ENCODE measurements at places on chromosomes 12 and 14.
A peak's percentile ranks its signal among the peaks of the same experiment; 100 is the strongest.

DNA sequence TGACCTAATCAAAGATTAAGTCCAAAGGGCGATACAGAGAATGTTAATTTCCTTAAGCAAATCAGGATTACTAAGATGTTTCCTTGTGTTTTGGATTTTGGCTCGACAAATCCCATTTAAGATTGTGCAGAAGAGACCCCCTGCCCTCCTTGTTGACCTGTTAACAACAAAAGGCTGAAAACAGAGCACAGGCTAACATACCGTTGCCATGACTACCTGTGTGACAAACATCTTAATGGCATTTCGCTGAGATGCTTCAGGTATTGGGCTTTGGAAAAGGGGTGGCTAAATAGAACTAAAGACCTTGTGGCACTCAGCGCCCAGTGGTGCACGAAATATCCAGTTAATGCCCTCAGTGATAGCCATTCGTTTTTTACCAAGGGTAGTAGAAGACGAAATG is 1532.3 kb upstream of the TMEM132C start:
- DNase-seq: no peak

GRCh38 chr12:124380796-124381455 is 86.0 kb downstream of the RFLNA start:
- no peak for DNase-seq

DNA sequence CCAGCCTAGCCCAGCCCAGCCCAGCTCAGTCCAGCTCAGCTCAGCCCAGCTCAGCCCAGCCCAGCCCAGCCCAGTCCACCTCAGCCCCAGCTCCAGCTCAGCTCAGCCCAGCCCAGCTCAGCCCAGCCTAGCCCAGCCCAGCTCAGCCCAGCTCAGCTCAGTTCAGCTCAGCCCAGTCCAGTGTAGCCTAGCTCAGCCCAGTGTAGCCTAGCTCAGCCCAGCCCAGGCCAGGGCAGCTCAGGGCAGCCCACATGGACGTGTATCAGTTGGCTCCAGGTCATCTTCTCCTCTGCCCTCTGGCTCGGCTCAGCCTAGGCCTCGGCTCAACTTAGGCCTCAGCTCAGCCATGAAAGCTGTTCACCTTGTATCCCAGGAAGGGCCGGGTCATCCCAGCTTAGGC is 64.7 kb downstream of the TMEM121 start:
- no peak for DNase-seq

GRCh38 chr14:51628238-51628637 is 23.5 kb upstream of the FRMD6 start:
- DNase-seq: peak; percentile 54

GRCh38 chr14:34593740-34594375 is 36.1 kb downstream of the SNX6 start:
- DNase-seq: peak; percentile 49

GRCh38 chr12:44385964-44386363 is 490.2 kb downstream of the NELL2 start:
- peak; percentile 5 for DNase-seq

All from AG10803 (cell line).